Stimulated activated CD4-positive, alpha-beta T cell treated with anti-CD3 and anti-CD28 coated beads, TNF-alpha, amount 100 ng/mL, for 1 hour (primary cell): ENCODE measurements at places on chromosomes 7 and 10.

- no peak for DNase-seq
Observed at GRCh38 chr10:1107004-1107403, 50.8 kb downstream of the WDR37 start.

DNA sequence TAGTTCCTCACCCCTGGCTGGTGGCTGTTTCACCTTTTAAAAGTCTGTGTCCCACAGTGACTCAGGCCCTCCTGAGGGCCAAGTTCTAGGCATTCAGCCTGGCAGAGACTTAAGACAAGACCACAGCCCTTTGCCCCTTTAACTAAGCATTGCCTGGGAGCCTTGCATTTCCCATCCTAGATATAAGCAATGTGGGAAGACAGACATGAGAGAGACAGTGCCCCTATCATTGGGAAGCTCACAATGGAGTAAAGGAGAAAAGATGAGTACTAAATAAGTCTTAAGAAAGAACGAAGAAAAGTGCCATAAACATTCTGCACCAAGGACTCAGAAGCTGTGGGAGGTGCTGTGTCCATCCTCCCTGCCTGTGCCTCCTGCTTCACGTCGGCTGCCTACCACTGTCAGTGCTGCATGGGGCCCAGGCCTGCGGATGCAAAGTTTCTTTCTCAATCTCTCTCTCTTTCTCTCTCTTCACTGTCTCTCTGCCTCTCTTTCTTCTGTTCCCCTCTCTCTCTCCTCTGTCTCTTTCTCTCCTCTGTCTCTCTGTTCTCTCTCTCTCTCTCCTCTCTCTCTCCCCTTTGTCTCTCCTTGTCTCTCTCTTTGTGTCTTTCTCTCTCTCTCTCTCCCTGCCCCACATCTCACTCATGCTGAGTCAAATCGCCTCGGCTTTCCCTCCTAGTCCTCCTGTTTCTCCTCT, 21.5 kb downstream of the GPRIN2 start:
- DNase-seq = no peak

GRCh38 chr10:118840776-118841468, 86.2 kb upstream of the CACUL1 start:
- DNase-seq = no peak

GRCh38 chr10:132326344-132326889, 5.6 kb upstream of the LRRC27 start:
- DNase-seq = no peak

DNA sequence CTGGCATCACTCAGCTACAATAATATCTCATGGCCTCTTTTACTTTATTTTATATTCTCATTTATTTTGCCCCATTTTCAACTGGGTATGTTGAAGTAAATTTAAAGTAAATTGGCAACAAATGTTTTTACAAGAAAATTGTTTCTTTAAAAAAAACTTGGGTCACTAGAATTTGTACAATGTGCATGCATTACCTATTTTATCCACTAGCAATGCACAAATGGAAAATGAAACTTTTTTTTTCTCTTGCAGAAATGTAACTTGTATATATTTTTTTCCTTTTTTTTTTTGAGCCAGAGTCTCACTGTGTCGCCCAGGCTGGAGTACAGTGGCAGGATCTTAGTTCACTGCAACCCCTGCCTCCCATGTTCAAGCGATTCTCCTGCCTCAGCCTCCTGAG, 10.3 kb upstream of the H2AZ2 start:
- no peak for DNase-seq

DNA sequence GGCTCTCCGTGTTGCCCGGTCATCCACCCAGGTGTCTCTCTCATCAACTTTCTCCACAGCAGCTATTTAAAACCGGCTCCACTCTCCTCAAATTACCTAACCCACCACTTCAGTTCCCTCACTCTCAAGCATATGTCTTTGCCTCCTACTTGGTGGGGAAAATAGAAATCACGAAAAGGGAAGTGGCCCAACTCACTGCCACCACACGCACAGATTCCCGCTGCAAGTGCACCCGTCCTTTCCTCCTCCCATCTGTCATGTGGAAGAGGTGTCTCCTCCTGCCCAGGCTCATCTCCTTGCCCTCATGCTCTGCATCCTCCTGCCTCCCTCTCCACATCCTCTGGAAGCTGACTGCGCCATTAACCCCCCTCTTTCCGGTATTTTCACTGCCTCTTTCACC, 80.8 kb upstream of the MKX start:
- DNase-seq = no peak

DNA sequence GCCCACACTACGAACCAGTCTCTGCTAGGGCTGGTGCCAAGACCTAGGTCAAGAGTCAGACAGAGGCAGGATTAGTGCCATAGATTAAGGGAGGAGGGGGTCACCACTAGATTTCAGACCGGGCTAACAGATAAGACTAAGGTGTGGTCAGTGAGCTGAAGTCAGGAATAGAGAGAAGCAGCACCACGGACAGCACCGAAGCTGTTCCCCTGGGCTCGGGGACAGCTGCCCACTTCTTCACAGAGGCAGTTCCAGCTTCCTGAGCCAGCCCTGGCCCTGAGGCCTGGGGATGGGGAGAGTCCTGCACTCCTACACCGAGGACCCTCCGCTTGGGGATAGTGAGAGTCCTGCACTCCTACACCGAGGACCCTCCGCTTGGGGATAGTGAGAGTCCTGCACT, 11.2 kb upstream of the JAKMIP3 start:
- DNase-seq = no peak

DNA sequence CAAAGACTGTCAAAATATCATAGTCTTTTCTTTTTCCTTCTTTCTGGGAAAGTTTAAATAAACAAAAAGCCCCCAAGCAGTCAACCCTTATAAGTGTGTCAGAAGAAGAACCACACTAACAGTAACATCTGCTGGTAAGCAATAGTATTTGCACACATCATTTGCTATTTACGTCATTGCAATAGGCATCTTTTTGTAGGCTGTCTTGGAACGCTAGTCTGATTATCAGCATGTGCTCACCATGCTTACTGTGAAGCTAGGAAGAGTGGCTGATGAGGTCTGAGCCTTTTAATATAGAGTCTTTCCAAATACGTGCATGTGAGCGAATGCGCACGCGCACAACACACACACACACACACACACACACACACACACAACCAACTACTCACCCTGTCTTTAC, 599.0 kb upstream of the TPK1 start:
- no peak for DNase-seq

- no peak for DNase-seq
Observed at GRCh38 chr7:47382200-47382599, 199.7 kb downstream of the TNS3 start.

- DNase-seq = no peak
Observed at GRCh38 chr10:45444976-45445898, 71.2 kb downstream of the ALOX5 start.

DNA sequence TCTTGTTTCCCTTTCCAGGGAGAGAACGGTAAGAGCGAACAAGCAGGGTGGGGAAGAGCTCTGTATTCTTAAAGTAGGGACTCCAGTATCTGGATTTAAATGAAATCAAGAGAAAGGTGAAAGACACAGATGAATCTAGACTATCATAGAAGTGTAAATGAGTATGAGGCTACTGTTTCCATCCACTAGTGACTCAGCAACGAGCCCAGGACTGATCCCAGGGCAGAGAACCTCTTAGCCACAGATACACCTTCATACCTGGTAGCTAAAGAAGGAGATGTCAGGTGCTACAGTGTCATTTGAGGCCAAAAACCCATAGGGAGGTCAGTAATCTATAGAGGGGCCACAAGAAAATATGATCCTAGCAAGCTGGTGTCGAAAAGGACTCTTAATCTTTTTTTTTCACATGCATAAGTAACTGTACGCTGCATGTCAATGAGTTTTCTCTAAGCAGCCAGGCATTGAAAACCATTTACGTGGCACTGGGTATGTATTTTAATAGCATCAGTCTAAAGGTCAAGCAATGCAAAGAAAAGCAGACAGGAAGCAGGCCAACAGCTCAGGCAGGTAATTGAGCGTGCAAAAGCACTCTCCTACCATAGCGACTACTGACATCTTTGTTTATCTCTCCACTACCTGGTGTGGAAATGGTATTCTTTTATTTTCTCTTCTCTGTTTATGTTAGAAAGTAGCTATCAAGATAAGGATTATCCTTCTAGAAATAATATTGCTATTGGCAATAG, 91.5 kb upstream of the EGR2 start:
- no peak for DNase-seq

GRCh38 chr7:96685353-96685752, 24.3 kb downstream of the SEM1 start:
- DNase-seq = no peak

GRCh38 chr7:105768117-105768516, 108.3 kb downstream of the ATXN7L1 start:
- no peak for DNase-seq

- DNase-seq = no peak
Observed at GRCh38 chr7:43528576-43529354, 54.1 kb upstream of the STK17A start.

DNA sequence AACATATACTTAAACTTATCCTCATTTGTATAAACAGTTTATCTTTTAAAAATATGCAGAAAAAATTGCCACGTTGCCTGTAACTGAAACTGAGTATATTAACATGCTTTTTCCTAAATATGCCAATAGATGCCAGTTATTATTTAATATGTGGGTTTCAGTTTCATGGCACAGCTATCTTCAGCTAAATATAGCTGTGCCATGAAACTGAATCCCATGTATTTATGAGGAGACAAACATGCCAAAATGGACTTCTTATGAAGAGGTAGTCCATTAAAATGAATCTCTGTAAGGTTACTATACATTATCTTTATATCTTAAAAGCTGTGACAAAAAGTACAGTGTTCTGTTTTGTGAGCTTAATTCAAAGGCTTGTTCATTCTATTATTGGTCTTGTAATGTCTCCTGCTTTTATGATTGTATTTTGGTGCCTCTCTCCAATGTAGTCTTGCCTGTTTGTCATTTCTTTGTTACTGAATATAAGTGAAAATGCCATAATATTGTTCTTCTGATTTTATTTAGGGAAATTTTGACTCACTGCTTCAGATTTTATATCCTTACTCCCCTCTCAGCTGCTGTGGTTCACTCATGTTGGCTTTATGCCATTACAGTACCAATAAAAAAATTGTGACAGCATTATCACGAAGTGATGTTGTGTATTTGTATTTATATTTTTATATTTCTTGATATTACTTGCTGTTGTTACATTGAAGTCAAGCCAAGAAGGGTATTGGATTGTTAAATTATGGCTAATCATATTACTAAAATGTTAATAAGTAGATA, 34.3 kb upstream of the CACNA2D1 start:
- DNase-seq = no peak

GRCh38 chr10:97074256-97075145, 111.3 kb downstream of the SLIT1 start:
- DNase-seq = no peak

- no peak for DNase-seq
Observed at GRCh38 chr7:1703871-1704810, 34.1 kb downstream of the ELFN1 start.

- DNase-seq = no peak
Observed at GRCh38 chr10:30422981-30423654, 10.9 kb upstream of the MAP3K8 start.

GRCh38 chr10:83572036-83572435, 567.3 kb upstream of the GHITM start:
- DNase-seq = no peak

GRCh38 chr7:72925546-72926120, 738 bp downstream of the POM121 start:
- no peak for DNase-seq

DNA sequence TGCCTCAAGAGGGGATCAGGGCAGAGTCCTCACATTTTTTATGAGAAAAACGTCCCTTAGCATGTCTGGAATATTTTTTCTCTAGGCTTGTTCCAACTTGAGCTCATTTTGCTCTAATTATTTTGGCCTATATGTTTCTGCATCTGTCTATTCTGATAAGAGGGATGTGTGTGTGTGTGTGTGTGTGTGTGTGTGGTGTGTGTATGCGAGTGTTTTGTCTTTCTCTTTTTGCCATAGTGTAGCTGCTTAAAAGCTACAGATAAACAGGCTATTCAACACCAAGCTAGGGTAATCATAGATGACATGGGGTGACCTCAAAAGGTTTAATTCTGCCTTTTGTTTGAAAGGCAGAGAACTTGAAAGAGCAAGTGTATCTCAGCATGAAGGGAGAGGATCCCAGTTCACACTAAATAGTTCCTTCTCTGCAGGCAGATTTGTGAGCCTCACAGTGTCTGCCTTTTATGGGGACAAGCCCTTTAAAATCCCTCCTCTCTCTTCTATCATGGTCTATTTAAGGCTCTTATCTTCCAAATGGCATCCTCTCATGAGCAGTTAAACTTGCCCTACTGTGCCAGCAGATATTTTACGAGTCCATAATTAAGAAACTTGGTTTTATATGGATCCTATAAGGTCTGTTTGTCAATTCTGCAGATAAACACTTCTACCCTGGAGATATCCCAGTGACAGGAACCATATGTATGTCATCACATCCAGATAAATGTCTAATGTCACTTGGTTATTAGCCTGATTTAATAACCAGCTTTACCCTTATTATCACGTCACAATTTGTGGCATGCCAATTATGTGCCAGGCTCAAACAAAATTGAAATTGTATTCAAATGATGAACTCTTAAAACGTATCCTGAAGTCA, 202.9 kb upstream of the MTPN start:
- DNase-seq = no peak

- DNase-seq = no peak
Observed at GRCh38 chr10:120819366-120819765, 31.8 kb upstream of the WDR11 start.

GRCh38 chr10:74677951-74678350, 148.4 kb upstream of the KAT6B start:
- no peak for DNase-seq

GRCh38 chr10:70174058-70174741, 3.9 kb upstream of the SAR1A start:
- DNase-seq = no peak

- DNase-seq = no peak
Observed at GRCh38 chr10:45673074-45673648, 589 bp upstream of the ZFAND4 start.

- DNase-seq = no peak
Observed at GRCh38 chr7:24905996-24906770, 73.8 kb downstream of the OSBPL3 start.

DNA sequence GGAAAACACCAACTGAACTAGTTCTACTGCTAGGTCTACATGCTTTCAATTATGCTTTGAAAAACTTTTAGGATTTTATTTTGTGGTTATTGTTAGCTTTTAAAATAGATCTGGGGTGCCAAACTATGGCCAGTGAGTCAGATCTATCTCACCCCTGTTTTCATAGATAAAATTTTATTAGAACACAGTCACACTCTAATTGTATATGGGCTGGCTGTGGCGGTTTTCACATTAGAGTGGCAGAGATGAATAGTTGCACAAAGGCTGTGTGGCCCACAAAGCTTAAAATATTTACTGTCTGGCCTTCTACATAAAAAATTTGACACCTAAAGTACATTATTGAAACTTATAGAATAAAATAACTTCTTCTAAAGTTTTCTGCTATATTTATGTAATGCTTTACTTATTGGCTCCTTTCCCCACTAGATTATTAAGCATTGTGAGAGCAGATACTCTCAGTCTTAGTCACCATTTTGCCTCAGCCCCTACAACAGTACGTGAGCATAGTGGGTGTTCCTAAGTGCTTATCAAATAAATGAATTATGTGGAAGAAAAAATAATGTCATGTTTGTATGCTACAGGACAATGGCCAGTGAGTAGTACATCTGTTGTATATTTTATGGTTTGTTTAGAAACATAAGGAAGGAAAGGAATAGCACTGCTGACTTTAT, 5.4 kb upstream of the SUV39H2 start:
- no peak for DNase-seq

GRCh38 chr10:11864727-11865126, 41.6 kb downstream of the PROSER2 start:
- DNase-seq = no peak

- DNase-seq = no peak
Observed at GRCh38 chr10:85624511-85624910, 742.1 kb downstream of the GRID1 start.

GRCh38 chr10:2980791-2981360, 86.5 kb upstream of the PFKP start:
- no peak for DNase-seq
